CD4-positive, alpha-beta memory T cell (primary cell): ENCODE measurements at places on chromosomes 2 and 18.
A peak's percentile ranks its signal among the peaks of the same experiment; 100 is the strongest.

DNA sequence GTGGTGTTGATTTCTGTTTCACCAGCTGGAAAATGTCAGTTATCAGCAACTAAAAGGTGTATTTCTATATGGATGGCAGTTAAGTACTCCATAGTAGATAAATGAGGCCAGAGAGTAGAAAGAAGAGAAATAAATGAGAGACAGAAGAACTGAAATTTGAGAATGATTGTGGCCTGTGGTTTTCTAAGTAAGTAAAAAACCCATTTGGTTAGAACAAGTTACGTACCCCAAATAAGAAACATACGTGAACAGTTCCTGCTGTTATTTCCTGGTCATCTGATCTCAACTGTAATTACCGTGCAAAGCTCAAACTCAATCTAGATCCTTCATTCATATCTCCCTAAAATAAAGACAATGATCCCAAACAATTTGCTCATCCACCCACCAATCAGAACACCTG is 181.3 kb downstream of the PID1 start:
- DNase-seq: no peak

DNA sequence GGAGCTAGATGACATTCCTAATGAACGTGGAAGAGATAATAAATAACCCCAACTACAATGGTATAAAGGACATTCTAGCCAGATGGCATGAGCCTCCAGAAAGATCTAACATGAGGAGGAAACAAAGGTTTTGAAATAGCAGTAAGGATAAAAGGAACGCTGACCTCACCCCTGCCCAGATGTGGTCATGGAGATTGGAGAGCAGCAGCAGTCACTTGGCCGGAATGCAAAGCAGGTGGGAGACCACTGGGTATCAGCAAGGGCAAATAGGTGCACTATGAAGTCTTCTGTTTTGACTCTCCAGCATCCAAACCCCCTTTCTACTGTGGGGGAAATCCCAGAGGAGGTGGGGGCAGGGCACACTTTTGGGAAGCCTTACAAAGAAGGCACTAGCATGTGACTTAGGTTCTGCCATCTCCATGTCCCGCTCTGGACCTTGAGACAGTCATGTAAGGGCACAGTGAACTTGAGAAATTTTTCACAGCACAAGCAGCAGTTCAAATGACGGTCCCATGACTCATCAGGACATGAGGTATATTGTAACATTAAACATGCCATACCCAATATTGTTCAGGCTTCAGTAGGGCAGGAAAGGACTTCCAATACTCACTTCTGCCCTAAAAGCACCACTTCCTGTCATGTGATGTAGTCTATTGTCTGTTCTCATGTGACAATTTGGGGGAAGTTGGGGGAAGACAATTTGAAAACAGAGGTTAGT is 55.2 kb downstream of the METTL4 start:
- DNase-seq: peak; percentile 21

DNA sequence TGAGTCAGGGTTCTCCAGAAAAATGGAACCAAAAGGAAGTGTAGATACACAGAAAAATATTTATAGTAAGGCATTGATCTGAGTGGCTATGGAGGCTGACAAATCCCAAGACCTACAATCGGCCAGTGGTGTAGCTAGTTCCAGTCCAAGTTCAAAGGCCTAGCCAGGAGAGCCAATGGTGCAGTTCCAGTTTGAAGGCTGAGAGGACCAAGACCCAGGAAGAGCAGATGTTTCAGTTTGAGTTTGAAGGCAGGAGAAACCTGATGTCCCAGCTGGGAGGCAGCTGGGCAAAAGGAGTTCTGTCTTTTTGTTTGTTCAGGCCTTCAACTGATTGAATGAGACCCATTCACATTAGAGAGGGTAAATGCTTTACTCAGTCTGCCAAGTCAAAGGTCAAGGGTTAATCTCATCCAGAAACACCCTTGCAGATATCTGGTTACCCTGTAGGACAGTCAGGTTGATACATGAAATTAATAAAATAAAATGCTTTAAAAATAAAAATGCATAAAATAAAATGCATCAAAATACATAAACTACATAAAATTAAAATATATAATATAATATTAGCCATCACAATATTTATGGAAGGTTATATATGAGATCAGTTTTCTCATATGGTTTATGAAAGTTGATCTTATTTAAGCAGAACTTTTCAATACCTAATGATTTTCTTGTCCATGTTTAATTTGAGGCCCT is 38.7 kb downstream of the KCNE4 start:
- no peak for DNase-seq

GRCh38 chr2:217107480-217107879 is 247.6 kb upstream of the TNP1 start:
- no peak for DNase-seq

DNA sequence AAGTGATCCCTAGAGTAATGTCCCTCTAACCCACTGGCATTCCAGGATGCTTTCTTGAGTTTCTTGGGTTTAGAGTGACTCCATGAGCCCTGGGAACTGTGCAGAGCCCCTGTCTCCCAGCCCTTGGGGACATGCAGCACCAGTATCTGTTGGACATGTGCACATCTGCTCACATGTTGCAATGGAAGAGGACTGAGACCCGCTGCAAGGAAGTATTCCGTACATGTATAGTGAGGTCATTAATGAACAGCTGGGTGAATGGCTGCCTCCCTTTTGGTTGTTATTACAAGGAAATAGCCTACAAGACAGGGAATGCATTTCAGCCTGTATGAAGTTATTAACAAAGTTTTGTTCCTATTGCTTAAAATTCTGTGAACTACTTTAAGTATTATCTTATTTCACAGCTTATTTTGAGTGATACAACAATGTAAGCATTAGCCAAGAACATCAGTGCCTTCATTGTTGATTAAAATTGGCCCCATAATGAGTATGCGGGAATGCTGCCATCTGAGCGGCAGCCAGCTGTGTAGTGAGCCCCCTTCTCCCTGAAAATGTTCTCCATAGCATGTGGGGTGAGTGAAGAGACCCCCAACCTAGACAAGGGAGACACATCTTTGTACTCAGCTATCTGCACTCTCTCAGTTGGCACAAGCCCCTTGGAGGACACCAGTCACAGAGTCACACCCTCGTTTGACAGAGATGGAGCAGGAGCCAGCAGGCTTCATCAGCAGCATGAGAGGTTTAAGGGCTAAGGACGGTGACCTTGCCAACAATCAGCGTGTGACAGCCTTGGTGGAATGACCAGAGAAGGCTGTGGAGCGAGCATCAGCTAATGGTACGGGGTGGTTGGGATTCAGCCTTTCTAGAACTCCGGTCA is 87.4 kb downstream of the FAM210A start:
- no peak for DNase-seq
